AG09309 (cell line): ENCODE measurements at places on chromosomes 2 and 18.

DNA sequence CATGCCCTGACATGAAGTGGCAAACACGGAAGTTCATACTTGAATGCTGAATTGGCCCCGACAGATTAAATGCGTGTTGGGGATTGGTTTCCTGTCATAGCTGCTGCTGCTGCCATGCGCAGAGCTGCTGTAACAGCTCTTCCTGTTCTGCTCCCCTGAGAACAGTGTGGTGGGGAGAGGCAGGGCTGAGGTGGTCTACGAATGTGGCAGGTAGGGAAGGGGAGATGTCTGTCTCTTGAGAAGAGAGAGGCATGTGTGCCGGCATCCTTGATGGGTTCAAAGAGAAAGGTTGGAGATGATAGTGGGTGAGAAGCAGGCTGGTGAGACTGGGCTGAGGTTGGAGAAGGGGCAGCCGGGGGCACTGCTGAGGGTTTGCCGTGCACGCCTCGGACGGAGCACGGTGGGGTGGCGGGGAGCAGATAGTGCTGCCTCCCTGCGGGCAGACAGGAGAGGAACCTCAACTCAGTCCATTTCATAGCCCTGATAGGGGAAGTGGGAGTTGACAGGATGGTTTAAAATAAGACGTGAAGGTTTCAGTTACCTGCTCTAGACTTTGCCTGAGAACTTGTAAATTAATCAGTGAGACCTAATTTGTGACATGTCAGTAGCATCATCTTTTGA, 46.1 kb downstream of the TMEM185B start:
- no peak for DNase-seq

DNA sequence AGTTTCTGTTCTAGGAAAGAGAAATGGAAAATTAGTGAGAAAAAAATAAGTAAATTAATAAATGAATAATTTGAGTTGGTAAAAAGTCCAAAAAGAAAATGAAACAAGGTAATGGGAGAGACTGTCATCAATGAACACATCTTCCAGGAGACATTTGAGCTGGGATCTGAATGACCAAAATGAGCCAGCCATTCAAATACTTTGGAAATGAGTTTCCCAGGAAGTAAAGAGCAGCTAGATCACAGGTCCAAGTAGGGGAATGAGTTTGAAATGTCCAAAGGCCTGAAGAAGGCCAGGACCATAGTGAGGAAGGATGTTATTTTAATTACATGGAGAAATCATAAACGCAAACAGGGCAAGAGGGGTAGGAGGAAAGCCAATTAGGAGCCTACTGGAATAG, 6.6 kb upstream of the DNAH7 start:
- DNase-seq: no peak

DNA sequence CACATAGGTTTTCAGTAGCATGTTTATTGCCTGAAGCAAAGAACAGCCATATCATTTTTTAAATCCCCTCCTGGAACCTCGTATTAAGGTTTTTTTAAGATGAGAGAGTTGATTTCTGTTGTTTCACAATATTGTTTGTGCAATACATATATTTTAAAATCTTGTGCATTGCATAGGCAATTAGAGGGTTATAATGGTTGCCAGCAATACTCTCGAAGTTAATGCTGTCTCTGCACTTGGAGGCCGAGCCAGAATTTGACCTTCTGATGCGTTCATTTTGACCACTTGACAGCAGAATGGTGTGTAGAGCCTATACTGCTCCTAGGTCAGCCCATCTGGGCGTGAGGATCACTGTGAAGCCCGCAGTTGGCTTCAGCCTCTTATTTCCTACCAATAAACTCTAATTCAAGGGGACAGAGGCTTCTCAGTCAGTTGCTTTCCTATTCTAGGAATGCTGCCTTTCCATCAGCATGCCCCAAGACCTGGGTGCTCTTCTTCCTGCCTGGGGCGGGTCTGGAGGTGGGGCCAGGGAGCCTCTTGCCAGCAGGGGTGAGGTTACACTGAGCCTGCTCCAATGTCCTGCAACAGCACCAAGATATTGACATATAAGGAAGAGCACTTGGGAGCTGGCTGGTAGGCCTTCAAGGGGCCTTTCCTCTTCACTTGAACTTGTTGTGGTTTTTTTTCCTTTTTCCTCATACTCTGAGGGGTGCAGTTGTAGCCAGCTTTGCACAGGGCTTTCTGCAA, 91.4 kb upstream of the BCL2L11 start:
- DNase-seq: no peak

DNA sequence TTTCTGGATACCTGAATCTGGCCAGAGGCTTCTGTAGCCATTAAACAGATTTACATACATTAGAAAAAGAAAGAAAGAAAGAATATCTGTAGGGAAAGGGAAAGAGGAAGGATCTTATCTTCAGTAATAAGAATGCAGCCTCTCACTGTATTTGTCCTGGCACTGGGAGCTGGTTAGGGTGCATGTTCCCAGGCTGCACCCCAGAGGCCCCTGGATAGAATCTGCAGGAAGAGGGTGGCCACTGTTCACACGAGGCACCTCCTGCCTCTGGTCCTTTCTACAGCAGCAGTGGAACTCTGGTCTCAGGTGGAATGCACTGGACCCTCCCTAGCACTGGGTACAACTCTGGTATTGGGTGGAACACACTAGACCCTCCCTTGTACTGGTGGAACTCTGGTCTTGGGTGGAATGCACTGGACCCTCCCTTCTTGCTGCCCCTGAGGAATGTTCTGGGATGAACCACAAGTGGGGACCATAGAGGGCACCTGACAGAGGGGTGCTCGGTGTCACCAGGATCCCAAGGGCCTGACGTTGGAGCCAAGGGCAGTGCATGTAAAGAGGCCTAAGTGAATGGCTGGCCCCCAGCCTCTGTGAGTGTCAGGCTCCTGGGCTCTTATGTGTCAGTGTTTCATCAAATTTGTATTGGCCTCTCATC, 27.4 kb upstream of the PXDN start:
- DNase-seq: no peak

GRCh38 chr2:39403311-39403710, 33.8 kb downstream of the MAP4K3 start:
- DNase-seq: no peak
